CD4-positive, alpha-beta T cell treated with Interleukin-21 for 1 hour (primary cell): ENCODE measurements at places on chromosomes 3 and 15.

DNA sequence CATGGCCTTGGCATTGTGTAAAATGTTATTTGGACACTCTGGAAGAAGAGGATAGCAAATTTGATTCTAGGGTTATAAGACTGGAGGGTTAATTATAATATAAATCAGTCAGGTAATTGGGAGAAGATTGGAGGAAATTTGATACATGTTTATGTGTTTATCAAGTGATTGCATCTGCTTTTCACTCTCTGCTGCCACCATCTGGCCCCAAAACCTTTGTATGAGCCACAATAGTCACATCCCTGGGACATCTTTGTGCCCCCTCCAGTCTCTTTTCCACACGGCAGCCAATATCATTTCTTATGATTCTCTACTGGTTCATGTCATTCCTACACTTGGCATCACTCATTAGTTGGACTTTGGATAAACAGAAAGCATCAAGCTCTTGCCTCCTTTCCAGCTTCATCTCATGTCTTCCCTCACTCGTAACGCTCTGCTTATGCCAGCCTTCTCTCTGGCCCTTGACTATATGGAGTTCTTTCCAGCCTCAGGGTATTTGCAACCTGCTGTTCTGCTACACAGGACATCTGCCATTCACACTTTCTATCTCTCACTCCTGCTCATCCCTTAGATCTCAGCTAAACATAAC is 602.3 kb upstream of the SUCLG2 start:
- peak; percentile 21 for DNase-seq

DNA sequence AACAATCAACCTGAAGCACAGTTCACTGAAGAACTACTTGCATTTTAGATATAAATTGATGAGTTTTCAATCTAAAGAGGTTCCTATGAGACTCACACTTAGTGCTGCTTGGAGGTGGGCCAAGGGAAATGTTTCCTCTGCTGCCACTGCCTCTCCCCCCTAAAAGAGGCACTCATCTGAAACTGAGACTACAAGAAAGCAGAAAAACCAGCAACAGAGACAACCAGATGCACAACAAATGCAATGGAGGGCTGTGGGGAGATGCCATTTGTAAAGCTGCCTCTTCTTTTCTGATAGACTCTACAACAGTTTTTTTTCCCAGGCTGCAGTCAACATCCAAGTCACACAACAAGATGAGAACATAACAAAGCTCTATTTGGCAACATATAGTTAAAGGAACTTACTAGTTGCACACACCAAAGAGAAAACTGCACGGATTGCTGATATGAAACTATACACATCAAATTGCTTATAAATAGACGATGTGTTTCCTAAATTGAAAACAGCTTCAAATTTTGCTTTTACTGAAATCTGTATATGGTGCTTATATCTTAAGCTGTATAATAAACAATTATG is 11.0 kb downstream of the TSPAN3 start:
- DNase-seq, result no peak

GRCh38 chr3:142888099-142888480 is 793 bp downstream of the PCOLCE2 start:
- DNase-seq, result no peak

DNA sequence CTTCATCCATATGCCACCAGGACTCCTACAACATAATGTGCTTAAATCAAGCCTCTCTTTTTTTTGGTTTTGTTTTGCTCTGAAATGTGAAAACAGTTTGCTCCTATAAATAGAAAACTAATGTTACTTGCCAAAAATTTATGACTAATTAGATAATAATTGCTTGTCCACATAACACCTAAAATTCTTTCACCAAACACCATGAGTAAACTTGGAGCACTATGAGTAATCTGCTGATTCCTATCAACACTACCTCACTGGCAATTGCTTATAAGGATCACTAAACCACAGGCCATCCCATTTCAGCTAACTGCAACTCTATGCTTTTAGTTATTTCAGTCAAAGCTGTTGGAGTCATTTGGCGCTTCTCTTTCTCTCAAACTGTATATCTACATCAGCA is 252.7 kb downstream of the EPHA3 start:
- DNase-seq, result no peak

GRCh38 chr3:125061170-125061569 is 5.4 kb upstream of the HEG1 start:
- no peak for DNase-seq

DNA sequence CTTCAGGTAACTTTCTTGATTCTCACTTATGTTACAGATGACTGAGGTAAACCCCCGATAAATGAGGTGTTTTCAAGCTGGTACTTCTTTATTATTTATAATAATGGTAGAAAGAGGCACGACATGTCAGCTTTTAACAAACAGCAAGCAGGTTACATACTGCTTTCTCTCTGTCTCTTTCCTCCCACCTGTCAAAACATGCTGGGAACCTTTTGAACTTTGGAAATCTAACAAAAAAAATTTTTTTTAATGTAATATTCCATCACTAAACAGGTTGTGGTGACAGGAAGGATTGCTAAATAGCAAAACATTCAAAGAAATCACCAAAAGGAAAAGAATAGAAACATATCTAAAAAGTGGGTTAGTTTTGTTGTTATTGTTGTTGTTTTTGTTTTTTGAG is 48.2 kb downstream of the ANO10 start:
- DNase-seq, result no peak

DNA sequence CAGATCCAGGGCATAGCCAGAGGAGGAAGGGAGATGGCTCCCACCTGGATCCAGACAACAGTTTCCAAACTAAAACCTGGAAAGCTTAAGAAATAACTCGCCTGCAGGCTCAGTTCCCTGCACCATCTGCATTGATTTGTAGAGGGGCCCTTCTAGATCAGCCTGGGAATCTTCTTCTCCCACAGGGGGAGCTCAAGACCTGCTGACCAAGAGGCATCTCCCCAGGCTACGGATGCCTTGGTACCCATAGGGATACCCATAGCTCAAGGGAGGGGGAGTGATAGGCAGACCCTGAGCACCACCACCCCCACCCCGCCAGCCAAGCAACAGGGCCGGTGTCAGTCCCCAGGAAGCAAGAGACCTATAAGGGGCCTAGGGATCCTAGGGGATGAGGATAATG is 28.0 kb upstream of the DCLK3 start:
- DNase-seq, result peak; percentile 17

- no peak for DNase-seq
These were observed 36.3 kb downstream of the APBA2 start for GRCh38 chr15:28921919-28922706.

GRCh38 chr3:177830411-177830849 is 633.1 kb upstream of the TBL1XR1 start:
- no peak for DNase-seq

GRCh38 chr15:91491101-91491950 is 362.2 kb upstream of the SLCO3A1 start:
- peak; percentile 49 for DNase-seq

GRCh38 chr15:93384886-93385285 is 295.9 kb upstream of the RGMA start:
- DNase-seq, result no peak

GRCh38 chr3:22885574-22886341 is 317.4 kb upstream of the UBE2E2 start:
- no peak for DNase-seq

- DNase-seq, result no peak
These were observed 129.4 kb downstream of the TMCC1 start for GRCh38 chr3:129764090-129764489.

DNA sequence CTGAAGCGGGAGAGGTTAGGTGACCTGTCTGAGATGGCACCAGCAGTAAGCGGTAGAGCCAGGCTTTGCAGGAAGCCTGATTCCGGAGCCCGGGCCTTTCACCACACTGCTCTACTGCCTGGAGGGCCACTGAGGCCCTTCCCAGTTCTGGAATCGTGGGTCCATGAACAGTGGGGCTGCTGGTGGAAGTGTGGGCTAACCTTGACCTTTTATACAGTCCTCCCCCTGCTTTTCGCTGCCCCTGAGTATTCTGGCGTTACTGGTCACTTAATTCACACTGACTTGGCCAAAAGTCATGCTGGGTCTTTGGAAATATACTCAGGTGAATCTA is 2.6 kb upstream of the ABTB1 start:
- no peak for DNase-seq
